GM10248 (cell line): ENCODE measurements at places on chromosomes 3 and 15.

DNA sequence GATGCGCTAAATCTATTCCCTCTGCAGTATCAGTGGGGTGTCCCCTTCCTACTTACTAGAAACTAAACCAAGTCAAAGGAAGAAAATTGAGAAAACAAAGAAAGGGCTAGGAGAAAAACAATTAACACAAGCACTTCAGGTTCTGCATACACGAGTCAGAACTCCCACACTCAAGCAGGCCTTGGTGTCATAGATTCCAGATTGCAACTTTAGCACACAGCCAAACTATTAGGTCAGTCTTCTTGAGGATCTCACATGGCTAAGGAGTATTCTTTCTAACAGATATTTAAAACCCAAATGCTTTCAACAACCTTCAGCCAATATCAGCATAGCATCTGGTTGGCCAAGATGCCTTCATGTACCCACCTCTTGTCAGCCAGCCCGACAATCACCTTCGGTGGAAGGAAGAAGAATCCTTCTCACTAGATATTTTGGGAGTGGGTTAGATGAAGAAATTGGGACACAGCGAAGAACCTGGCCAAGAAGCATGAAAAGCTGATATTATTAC is 340.0 kb downstream of the VPS13C start:
- no peak for DNase-seq

DNA sequence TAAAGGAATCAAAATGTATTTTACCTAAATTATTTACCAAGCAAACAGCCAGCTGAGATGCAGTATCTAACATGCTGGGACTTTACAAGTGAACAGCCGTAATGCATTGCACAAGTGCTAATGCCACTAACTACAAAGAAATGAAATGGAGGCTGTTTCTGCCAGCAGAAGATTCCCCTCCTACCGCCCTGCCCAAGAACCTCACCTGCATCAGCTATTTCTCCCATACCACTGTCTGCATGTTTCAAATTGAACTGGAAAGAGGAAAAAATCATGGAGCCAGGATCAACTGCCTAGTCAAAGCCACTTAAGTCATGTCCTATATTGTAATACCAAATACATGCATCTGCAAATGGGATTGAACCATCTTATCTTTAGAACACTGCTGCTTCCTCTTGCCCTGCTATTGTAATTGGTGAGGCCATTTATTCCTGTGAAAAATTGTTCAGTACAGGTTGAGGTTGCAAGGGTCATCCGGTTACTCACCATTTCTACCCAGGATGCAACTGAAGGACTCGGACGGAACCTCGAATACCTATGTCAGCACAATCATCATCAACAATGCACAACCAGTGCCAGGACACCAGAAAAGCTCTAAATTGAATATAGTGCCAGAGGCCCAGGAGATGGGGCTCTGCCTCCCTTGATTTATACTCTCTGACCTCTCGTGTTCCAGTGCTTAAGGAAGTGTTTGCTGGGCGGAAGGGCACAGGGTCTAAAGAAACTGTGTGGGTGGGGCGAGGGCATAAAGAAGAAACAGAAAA is 27.5 kb downstream of the ANXA2 start:
- DNase-seq = no peak

DNA sequence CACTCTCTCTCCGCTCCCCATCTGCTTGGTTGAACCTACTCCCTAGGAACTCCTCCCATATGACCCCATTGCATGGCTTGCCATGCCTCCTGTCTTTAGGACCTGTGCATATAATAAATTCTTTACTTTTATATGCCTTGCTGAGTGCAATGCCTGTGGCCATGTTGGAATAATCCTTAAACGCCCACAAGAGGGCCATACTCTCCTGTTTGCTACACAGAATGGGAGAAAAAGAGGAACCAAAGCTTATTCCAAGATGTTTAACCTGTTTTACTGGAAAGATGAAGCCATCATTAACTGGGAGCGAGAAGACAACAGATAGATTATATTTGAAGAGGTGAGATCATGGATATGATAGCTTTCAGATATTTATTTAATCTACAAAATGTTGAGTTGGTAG is 1097.8 kb downstream of the NAALADL2 start:
- DNase-seq = no peak

DNA sequence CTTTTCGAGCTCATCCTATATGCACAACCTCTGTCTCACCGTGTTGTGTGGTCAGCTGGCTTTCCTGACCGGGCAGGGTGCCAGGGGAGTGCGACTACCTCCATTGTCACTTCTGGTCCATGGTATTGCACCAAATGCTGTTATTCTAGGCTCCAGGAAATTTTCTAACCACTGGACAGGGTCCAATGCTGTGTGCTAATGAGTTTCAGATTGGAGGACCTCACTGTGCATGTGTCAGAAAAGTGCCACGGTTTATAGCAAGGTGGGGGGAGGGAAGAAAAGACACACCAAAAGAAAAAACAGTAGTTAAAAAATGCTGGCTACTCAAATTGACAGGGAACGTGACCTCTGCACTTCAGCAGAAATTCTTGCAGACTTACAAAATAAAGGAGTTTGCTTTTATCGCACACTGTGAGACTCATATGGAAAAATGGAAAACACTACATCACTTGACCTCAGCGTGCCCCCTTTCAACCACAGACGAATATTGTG is 480.1 kb downstream of the FOXP1 start:
- DNase-seq = no peak

DNA sequence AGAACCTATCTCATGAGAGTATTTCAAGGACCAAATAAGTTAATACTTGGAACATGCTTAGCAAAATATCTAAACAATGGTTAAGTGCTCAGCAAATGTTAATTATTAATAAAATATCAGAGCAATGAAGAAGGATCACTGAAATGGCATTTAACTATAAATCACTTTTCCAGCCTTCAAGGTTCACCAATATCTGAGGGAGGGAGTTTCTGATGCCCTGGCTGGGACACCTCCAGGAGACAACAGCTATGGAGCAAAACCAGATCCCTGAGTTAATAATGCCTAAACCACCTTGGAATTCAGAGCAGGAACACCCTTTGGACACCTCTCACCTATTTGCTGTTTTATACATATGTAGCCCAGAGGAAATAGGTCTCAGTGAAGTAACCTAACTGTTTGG is 6.4 kb upstream of the FAM174B start:
- DNase-seq = no peak

GRCh38 chr3:59970376-59970775 is 920.6 kb upstream of the CFAP20DC start:
- no peak for DNase-seq

DNA sequence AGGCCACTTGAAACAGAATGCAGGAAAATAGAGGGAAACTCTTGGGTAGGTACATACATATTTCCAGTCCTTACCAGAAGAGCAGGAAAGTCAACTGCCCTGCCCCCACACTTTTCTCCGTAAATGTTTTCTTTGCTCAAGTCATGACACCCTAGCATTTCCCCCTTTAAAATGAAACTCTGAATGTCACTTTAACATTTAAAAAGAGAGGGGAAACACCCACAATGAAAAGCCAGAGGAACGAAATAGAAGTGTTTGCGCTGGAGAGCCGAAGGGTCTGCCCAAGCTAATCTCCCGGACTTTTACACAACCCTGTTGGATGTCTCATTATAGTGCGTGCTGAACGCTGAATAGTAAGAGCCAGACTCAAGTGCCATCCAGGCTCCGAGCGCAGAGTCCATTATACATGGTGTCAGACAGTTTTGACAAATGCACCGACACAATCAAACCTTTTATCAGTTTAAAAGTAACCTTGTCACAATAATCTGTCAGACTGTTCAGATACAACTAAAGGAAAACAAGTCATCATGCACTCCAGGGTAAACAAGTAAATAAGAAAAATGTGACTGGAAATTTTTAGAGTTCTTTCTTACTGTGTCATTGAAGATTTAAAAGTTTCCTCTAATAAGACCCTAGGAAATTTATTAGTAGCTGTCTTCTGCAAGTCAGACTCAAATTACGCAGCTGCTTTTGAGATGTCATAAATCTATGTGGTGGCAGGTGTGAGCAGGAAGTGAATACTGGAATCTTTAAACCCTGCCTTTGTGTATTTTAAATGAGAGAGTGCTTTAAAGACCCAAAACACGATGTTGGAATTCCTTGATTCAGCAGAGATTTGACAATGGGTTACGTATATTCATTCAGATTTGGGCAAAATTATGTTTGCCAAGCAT is 159.8 kb downstream of the RBMS3 start:
- DNase-seq = no peak

GRCh38 chr3:76615719-76616118 is 424.2 kb upstream of the ROBO2 start:
- DNase-seq = no peak

- no peak for DNase-seq
Measured at GRCh38 chr3:25056036-25056755, 371.9 kb upstream of the RARB start.

DNA sequence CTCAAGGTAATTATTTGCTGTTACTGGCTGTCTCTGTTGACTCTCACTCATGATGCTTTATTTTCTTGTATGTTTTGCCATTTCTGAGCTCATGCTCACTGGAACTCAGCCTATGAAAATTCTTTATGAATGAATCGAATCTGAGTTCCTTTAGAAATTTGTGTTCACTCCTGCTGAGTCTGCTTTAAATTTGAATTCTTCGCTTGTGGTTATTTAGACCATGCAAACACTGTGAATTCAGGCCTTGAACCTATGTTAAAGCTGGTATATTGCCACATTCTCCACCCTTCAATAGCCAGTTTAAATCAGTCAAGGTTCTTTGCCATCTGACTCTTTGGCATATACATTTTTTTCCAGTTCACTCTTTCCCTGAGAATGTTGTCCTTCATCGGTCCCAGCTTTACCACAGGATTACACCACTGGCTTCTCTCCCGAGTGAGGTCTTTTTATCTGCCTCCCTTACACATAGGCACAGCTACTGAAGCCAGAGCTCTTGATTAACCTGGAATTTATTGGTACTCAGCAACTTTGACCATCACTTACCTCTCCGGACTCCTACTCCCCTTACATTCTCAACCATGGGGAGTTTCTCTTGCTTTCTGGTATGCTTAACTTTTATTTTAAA is 400.6 kb downstream of the VPS13C start:
- no peak for DNase-seq

- no peak for DNase-seq
Measured at GRCh38 chr3:157624801-157625200, 121.6 kb upstream of the VEPH1 start.

GRCh38 chr3:38375072-38375471 is 28.5 kb downstream of the XYLB start:
- DNase-seq = no peak

- peak; percentile 26 for DNase-seq
Measured at GRCh38 chr3:189820365-189820720, 189.2 kb downstream of the TP63 start.

DNA sequence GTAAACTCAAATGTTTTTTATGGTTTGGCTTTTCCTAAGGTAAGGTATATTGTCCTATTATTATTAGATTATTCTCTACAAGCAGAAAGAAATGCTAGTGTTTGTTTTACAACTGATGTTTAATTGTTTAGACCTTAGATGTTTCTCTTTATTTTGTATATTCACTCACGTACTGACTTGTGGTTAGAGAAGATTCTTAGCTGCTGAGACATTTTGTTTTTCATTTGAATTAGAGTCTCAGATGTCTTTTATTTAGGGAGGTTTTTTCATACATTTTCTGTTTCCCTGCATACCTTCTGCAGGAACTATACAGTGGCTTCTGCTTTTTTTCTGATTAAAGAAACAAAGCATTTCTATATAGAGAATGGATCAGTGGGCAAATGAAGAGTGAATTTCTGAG is 110.9 kb downstream of the MYRIP start:
- no peak for DNase-seq

DNA sequence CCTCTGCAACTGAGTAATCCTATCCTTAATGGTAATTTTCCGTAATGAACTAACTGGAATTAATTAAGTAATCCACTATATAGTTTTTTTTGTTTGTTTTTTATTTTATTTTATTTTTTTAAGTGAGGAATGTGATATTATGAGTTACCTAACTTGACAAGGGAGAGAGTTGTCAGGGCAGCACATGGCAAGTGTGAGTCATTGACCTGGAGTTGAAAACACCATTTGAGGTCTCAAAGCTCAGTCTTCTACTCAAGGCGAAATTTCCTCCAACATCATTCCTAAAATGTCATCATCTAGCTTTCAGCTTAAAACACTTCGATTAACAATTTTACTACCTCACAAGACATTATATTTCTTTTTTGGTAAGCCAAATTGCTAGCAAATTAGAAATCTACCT is 87.8 kb downstream of the NECTIN3 start:
- no peak for DNase-seq

DNA sequence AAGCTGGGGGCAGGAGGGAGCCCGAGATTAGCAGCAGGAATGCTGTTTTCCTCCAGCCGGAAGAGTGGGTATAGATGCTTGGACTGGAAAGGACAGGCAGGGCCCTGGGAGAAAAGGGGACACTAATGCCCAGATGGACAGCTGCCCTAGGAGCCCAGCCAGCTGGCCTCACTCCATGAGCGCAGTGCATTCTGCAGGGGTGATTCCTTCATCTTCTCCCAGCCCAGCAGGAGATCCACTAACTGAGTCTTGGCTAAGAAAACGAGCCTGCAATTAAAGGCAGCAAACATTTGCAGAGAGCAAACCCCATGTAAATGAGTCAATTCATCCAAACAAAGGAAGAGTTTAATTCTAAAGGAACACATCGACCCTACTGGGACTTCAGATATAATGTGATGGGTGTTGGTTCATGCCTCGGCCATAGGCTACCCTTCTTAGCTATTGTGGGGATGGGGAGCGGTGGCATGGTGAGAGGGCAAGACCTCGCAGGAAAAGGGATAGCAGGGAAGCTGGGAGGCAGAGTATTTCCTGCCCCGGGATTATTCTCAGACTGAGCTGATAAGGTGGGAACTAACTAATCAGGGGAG is 13.3 kb upstream of the MINAR1 start:
- DNase-seq = no peak

DNA sequence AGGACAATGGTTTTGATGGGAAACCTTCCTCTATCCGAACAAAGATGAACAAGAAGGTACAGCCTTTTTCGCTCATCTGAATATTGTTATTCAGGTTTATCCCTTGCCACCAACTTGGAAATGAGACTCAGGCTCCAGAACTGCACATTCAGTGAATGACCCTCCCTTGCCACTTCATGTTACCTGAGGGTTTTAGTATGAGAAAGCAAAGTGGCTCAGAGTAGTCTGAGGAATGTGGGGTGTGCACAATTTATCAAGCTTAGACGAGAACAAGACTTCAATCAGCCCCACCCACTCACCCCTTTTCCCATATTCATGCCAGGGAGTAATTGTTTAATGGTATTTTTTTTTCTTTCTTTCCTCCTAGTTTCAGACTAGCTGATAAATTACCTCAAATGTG is 265.3 kb upstream of the POU1F1 start:
- no peak for DNase-seq

GRCh38 chr15:45457220-45457619 is 65.3 kb downstream of the SLC30A4 start:
- DNase-seq = peak; percentile 42

GRCh38 chr3:155244216-155244615 is 49.3 kb downstream of the STRIT1 start:
- DNase-seq = no peak

DNA sequence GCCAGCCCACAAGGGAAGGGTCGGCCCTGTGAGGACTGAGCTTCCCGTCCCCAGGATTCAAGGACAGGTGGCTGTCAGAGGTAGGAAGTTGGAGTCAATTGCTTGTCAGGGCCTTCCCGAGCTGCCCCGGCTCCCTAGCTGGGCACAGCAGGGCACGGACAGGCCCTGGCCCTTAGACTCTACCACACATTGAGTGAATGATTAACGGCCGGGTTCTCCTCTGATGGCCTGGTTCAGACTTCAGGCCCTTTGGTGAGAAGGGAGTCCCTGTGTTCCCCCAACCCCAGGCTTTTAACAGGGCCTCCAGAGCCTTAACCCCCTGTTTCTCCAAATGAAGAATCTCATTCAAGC is 16.4 kb upstream of the FGD5 start:
- DNase-seq = no peak
